ENCODE measurements at places on chromosomes 1 and 21.

DNA sequence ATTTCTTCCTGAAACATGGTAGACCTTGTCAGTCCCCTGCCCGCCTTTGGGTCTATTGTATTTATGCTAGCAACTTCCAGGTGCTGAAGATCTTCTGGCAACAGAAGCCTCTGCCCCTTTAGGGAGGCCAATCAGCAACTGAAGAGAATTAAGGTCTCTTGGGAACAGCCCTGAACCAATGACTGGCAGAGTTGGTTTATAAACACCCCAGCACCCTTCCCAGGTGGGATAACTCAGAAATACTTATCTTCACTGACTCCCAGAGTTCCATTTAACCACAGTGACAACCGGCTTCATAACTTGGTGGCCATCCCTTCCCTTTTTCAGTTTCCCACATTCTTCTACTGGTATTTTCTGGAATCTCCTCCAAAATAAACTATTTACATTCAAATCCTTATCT, 27.2 kb upstream of the TMCO1 start:
- DNase-seq, result no peak

GRCh38 chr1:23481026-23481597, 2.9 kb downstream of the ASAP3 start:
- DNase-seq, result no peak

GRCh38 chr1:206696812-206697585, 12.3 kb downstream of the MAPKAPK2 start:
- no peak for DNase-seq

DNA sequence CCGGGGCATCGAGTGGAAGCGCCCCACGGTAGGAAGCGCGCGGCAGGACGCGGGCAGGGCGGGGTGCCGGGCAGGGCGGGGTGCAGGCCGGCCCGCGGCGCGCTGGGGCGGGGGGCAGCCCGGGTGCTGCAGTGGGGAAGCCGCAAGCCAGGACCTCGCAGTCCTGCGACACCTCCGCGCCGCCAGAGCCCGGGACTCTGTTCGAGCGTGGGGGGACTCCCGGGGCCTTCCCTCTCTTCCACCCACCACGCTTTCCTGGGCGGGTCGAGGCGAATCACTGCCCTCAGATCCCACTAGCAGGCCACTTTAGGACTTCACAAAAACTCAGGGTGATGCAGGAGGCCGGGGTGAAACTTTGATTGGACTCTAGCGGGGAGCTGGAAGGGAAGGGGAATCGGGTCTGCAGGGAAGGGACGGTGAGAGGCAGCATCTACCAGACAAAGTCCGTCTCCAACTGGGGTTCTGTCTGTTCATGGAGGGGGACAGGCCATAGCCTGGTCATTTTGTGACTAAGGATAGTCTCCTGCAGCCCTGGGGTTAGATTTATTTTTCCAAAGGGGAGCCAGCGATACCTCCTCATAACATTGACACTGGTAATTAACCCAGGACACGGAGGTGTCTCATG, 623 bp downstream of the CAPN2 start:
- peak; percentile 45 for DNase-seq

GRCh38 chr1:180290265-180291001, 60.4 kb downstream of the LHX4 start:
- DNase-seq, result no peak

DNA sequence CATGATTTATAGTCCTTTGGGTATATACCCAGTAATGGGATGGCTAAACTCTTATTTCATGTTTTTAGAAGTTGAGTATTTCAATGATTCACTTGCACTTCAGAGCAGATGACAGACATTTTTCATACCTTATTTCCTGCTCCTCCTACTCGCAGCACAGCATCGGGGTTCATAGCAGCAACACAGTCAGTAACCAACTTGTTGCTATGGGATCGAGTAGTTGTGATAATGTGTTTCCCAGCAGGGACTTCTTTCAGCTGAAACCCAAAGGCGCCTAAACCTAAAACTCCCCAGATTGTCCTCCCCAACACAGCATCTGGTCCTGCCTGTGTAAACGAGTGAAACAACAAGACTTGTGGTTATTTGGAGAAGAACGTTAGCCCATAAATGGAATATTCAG, 16.3 kb upstream of the EPRS1 start:
- DNase-seq, result no peak

DNA sequence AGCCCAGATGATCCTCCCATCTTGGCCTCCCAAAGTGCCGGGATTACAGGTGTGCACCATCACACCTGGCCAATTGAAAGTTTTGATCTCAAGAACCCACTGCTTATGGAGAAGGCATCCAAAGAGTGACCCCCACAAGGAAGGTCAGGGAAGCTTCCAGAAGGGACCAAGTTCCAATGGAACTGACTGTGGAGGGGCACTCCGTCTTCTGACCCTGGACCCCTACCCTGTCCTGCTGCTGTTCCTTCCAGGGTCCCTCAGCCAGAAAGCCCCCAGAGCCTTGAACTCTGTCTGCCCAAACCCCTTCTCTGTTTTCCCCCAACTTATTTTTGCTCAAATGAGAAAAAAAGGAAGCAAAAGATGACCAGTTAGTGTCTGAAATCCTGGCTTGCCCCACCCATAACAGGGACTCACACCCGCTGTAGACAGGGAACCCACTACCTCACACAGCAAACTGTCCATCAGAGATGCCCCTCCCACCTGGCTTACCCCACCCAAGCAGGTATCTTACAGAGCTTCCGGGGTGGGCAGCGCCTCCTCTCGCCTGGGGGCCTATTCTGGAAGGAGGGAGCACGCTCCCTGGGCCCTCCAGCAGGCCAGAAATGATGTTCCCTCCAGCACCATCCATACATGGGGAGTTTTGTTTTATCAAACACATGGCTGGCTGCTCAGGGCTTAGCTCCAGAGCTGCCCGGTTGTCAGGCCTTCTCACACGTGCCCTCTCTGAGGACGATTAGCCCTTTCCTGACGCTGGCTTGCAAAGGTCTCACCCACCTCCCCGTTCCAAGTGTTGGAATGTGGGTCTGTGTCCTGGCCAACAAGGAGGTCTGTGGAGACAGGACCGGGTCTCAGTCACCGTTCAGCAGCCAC, 3.1 kb upstream of the WNT3A start:
- no peak for DNase-seq

- no peak for DNase-seq
Observed at GRCh38 chr1:115338457-115338820, 390 bp upstream of the NGF start.

DNA sequence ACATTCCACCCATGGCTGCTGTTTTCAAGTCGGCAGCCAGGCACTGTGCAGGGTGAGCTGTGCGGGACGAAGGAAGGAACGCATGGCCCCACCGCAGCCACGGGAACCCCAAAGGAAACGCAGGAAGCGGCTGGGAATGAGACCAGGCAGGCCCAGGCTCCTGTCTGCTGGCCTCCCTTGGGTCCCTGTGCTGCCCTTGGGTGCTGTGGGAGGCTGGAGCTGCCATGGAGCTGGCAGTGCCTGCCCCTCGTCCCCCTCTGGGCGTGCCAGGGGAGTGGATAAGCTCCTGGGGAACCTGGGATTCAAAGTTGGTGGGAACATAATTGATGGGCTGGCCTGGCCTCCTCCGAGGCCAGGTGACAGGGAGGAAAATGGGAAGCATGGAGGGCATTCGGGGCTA, 5.3 kb upstream of the KRTAP10-4 start:
- DNase-seq, result no peak

DNA sequence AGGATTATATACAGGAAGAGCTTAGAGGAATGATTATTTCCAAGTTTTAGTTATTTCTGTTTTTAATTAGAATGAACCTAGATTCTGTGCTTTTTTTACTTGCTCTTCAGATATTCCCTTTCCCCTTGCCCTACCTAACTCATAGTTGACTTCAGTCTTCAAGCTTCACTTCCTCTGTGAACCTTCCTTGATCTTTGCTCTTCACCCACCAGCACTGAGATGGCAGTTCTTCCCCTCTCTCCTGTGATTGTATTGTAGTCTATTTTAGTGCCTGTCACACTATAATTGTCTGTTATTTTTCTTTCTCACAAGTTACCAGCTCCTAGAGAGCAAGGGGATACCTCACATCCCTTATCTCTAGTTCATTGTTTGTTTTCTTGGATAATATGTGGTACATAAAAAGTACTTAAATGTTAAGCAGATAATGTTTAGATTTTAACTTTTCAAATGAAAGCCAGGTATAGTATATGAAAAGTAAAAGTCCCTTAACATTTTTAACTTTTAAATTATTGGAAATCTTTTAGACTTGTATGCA, 33.2 kb downstream of the KCTD3 start:
- no peak for DNase-seq

DNA sequence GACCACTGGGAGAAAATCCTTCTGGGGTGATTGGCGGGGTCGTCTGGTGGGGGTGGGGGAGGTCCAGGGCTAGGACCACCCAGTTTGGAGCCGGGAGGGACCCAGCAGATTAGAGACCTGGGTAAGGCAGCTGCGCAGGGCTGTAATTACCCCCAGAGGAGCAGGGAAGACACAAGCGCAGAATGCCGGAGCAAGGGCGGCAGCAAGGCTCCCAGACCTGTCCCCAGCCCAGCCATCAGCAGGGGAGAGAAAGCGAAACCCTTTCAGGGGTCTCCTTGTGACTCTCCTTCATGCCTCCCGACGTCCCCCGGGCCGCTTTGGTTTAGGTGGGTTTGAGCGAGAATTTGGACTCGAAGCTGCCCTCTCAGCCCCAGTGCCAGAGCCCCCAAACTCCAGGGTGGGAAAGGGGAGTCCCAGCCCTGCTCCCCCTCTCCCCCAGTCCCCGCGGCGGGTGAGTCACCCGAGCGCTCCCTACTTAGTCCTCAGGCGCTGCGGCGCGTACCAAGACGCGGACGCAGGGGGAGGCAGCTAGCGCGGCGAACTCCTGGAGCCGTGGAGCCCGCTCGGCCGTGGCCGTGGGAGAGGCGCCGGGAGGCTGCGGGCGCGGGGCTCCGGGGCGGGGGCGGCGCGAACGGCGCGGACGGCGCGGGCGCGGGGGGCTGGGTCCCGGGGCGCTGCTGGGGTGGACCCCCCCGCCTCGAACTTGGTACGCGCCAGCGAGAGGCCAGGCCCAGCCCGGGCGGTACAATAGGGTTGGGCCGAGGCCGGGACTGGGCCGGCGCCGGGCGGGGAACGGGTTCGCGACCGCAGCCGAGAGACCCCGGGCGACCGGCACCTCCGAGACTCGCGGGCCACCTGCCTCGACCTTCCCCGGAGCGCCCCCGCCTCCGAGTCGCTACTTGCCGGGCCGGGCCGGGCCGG, at the start of gene MAP7D1:
Gene MAP7D1, plus strand, starts transcription at position 753 of the 921 bp plus-strand sequence. CDS start 258 bp downstream, outside the sequence.
- DNase-seq, result peak; percentile 68

- DNase-seq, result no peak
Observed at GRCh38 chr1:227417756-227418480, 99.6 kb upstream of the CDC42BPA start.

- DNase-seq, result peak; percentile 36
Observed at GRCh38 chr1:156767879-156768604, 707 bp downstream of the PRCC start.

GRCh38 chr1:94528299-94528698, 13.3 kb downstream of the F3 start:
- no peak for DNase-seq

DNA sequence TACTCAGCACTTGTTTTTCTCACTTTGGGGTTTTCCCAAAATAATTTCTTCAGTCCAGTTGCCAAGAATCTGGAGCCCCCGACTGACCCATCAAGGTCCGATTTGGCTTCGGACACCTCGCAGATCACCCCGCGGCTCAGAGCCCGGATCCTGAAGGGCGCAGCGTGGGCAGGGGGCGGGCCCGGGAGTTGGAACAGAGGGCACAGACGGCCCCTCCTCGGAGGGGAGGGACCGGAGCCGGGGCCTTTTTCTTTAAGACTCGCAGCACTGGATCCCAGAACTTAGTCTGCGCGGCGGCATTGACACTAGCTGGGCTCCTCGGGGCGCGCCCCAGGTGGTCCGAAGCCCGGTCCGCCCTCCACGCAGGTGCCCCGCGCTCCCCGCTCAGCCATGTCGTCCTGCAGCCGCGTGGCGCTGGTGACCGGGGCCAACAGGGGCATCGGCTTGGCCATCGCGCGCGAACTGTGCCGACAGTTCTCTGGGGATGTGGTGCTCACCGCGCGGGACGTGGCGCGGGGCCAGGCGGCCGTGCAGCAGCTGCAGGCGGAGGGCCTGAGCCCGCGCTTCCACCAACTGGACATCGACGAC, at the start of gene CBR3:
Gene CBR3, plus strand, starts transcription at position 277 of the 588 bp plus-strand sequence. Its CDS starts 114 bp downstream, at position 391.
- DNase-seq, result peak; percentile 45

DNA sequence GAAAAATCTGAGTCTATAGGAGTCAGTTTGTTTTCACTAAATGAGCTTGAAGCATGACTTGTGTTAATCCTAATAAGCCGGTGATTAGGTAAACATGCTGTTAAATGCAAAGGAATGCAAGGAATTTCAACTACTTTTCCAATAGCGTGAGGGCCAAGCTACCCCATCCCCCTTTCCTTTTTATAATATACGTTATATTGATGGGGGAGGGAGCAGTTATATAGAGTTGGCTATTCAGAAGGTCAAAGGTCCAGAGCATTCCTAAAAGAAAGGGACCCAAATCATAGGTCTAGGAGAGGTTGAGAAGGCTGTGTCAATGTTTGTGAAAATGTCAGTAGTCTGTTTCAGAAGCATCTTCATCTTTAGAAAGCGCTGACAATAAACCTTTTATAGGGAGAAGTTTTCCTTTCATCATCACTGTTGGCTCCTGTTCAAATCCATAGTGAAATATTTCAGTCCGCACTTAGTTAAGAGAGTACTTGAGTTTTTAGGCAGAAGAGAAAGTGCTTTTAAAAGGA, 3.8 kb downstream of the CCN1 start:
- DNase-seq, result no peak

DNA sequence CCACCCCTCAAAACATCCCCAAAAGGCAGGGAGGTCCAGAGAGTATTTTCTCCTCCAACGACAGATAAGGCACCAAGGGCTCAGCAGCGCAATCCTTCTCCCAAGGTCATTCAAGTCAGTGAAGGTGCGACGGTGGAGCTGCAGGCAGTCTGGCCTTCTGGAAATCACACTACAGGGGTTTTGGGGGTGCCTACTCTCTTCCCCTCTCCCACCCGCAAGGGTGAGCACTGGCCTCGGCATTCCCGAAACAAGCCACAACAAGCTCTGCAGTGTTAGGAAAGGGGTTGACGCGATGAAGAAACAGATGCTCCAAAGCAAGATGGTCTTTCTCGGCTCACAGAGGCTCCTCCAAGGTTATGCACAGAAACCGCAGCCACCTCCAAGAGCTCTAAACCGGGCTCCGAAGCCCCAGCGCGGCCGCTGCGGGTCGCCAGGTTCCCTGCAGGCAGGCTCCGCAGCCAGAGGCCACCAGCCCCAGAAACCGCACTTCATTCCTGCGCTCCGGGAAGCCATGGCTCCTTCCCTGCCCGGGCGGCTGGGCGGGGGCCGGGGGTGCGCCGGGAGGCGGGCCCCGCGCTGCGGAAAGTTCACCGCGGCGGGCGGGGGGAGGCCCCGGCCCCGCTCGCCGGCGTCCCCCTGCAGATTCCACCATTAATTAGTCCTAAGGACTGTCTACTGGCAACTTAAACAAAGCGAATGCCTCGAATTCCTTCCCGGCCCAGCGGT, 1.1 kb downstream of the LUZP1 start:
- DNase-seq, result peak; percentile 50

All from KBM-7 (cell line).